ENCODE measurements at places on chromosomes 11 and 22. TPM values are rescaled to one million over a fixed set of nuclear protein-coding genes. Genes with fewer than 3 reads are reported as not detected.

DNA sequence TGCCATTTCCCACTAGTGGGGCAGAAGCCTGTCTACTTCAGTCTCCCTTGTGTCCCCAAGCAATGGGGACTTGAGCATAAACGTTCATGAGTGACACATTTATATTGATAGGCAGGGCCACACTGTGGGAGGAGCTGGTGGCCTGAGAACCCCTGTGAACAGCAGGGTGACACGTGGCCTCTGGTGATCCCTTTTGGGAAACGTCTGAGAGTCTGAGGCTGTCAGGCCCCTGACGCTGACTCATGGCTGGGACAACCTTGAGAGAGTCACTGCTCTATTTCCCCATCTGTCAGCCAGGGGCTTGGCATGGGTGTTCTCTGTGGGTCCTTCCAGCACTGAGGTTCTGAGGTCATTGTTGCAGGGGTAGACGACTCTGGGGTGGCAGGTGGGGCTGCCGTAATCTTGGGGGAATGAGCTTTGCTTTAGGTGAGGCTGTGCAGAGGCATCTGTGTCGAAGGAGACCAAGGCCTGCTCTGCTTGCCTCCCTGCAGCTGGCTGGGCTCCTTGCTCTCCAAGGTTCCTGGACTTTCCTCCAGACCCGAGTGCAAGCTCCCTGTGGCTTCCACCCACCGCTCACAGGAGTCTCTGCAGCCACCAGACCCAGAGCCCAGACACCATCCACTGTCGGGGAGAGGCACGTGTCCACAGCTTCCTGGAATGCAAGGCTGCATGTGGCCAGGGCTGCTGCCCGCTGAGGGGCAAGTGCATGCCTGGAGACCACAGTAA is 54.7 kb downstream of the SMIM38 start:
- no peak for DNase-seq

- DNase-seq = no peak
These were observed 89.9 kb upstream of the LDLRAD3 start for GRCh38 chr11:35853971-35854370.

DNA sequence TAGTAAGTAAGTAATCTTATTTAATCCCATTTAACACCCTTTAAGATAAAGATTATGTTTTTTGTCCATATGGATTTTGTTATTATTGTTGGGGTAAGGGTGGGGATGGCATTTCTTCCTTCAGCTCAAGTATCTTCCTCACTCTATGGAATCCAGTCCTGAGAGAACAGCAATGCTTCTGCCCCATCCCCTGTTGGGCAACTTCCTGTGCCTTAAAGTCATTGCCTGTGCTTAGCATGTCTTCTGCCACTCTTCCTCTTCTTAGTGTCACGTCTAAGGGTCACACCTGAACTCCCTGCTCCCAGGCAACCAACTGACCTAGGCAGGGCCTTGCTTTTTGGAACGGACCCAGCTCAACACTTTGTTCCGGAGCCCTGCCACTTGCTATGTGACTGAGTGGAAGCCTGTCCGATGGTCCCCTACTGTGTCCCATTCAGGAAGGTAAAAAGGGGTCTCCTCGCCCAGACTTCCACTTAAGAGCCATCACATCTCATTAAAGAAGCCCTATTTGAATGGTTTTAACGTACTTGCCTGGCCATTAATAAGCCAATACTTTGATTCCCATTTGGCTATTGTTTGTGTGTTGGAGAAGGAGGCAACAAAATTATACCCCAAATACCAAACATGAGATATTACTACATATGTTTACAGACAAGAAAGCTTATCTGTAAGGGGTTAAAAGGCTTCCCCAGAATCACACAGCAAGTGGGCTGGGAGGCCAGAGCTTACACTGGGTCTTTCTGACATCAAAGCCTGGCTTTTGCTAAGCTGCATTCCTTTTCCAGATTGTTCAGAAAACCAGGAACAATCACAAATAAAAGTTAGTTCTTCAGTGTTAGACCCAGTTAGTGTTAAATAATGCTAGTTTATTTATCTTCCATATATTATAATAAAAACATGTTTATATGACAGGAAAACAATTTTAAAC is 59.2 kb downstream of the RAB38 start:
- DNase-seq = no peak

The MMP3 gene
- not detected for total RNA-seq

The PANX2 gene
- not detected for total RNA-seq

DNA sequence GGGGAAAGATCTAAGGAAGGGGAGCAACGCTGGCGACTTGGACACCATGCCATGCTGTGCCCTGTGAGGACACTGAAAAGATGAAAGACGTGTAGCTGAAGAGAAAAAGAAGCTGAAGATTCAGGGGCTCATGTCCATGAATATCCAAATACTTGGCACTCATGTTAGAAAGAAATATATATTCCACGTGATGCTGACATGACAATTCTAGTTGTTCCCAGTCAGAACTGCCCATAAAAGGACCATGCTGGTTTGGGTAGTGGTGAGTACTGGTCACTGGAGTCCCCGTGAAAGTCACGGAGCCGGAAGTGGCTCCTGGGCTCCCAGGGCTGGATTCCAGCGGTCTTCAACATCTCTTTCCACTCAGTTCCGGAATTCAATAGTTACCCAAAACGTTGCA is 9.9 kb downstream of the MS4A15 start:
- DNase-seq = no peak

- no peak for DNase-seq
These were observed 34.6 kb downstream of the RASD2 start for GRCh38 chr22:35575116-35575748.

The IGLL5 gene
- not detected for total RNA-seq

DNA sequence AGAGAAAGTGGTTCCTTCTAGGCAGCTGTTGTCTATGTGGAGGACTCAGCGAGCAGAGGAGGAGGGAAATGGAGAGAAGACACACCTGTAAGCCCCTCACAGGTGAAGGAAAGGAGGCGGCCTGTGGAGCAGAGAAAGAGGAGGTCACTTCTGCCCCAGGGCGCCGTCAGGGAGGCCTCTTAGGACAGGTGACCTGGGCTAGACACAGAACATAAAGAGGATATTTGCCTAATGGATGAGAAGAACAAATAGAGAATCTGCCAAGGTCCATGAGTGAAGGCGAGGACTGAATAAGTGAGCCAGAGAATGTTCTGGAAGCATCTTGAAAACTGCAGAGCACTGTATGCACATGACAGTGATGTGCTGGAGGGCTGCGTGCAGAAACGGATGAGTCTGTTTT is 2.2 kb upstream of the SCUBE1 start:
- no peak for DNase-seq

DNA sequence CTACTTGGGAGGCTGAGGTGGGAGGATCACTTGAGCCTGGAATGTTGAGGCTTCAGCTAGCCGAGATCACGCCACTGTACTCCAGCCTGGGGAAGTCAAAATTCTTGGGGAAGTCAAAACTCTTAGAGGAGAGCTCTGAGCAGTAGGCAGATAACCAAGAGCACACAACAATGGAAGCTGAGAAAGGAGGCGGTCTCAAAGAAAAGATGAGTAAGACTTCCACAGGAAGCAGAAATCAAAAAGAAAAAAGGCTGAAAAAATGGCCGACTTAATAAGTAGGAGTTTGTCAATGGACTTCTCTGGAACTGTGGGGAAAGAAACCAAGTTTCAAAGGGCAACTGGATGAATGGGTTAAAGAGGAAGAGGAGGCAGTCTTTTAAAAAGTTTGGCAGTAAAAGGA is 32.1 kb downstream of the RAB30 start:
- DNase-seq = no peak

DNA sequence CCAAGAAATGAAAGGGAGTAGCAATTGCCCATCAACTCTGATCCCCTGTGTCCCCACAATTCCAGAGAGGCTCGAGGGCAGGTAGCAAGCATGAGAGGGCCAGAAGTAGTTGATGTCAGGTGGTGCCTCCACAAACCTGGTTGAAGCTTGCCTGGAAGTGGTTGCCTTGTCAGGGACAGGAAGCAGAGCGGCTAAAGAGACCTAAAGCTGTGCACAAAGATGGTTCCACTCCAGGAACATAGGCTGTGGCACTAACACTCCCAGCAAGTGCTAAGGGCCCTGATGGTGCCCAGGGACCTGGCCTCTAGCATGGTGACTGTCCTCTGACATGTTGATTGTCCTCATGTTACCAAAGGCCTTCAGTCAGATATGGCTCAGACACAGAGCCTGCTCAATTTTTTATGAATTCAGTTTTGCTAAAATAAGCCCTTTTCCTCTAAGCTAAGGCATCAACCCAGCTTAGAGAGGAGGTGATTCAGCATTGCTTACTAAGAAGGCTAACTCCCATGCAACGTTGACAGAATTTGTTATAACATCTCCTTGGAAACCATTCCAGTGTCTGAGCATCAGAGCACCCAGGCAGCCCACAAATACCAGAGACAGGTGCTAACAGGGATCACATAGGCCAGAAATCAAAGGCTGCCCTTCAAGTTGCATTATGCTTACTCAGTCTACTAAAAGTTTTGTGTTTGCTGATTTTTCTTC is 196.3 kb upstream of the ARHGAP20 start:
- peak; percentile 99 for DNase-seq

- no peak for DNase-seq
These were observed 376.5 kb downstream of the BUD13 start for GRCh38 chr11:116396331-116396730.

The PRDX5 gene
- 209 TPM for total RNA-seq

DNA sequence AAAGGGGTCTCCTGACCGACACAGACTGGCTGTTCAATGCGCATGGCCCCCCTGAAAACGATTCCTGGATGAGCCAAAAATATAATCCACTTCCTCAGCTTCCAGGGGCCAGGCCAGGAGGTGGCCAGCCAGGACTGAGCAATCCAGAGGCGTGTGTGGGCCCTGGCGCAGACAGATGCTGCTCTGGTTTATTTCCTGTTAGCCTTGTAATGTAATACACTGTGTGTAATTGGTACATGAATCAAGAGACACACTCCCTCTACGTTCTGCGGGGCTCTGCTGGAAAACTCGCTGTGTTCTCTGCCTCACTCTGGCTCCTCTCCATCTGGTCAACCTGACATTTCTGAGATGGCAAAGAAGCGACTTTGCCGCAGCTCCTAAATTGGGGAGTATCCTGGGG is 26.3 kb upstream of the ISX start:
- no peak for DNase-seq

GRCh38 chr11:32255841-32256240 is 165.0 kb downstream of the RCN1 start:
- DNase-seq = no peak

GRCh38 chr11:111878385-111878848 is 548 bp downstream of the FDXACB1 start:
- peak; percentile 31 for DNase-seq

GRCh38 chr11:34755671-34756070 is 134.8 kb downstream of the EHF start:
- no peak for DNase-seq

The PHOX2A gene
- total RNA-seq = not detected

DNA sequence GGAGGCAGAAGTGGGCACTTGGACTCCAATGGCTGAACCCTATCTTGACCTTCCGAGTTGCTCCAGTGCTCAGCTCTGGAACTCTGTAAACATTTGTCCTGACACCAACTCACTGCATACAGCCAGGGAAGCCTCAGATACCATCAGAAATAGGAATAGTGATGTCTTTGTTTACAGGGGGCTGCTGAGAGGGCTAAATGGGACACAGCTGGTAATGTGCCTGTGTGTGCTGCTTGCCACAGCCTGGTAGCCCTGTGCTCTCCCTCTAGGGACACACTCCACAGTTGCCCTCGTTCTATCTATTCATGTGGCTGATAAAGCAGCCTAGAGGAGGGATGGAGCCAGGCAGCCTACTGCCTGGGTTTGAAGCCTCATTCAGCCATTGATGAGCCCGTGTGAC is 559.8 kb downstream of the MIAT start:
- DNase-seq = no peak

GRCh38 chr11:134841411-134841810 is 429.4 kb upstream of the B3GAT1 start:
- DNase-seq = no peak

- no peak for DNase-seq
These were observed 62.2 kb downstream of the MYEOV start for GRCh38 chr11:69355959-69356702.

- DNase-seq = no peak
These were observed 15.5 kb upstream of the MS4A12 start for GRCh38 chr11:60477035-60477445.

The AKIP1 gene
- 56.3 TPM for total RNA-seq

- DNase-seq = no peak
These were observed 15.3 kb downstream of the RTN4RL2 start for GRCh38 chr11:57475671-57476046.

DNA sequence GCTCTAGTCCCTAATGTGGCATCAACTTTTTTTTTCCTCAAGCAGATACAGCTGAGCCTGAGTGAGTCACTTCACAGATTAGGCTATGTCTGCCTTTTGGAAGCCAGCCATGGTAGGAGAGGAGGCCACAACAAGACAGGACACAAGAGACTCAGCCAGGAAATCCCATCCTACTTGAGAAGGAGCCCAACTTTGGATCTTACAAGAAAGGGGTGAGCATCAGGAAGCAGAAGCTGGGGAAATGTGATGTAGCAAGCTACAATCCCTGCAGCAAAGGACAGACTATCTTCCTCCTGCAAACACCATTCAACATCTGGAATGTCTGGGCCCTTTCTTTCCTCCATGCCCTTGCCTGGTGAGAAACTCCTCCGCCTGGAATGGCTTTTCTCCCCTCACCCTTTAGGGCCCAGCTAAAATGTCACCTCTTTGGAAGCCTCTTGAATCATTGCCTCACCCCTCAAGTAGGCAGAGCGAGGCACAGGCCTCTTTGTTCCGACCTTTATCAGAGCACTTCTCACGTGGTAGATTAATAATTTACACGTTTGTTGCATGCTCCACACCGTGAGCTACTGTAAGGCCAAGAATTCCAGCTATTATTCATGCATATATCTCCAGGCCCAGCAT is 156.4 kb upstream of the PITPNB start:
- peak; percentile 83 for DNase-seq

- peak; percentile 77 for DNase-seq
These were observed 179.7 kb upstream of the MTNR1B start for GRCh38 chr11:92789761-92790160.

DNA sequence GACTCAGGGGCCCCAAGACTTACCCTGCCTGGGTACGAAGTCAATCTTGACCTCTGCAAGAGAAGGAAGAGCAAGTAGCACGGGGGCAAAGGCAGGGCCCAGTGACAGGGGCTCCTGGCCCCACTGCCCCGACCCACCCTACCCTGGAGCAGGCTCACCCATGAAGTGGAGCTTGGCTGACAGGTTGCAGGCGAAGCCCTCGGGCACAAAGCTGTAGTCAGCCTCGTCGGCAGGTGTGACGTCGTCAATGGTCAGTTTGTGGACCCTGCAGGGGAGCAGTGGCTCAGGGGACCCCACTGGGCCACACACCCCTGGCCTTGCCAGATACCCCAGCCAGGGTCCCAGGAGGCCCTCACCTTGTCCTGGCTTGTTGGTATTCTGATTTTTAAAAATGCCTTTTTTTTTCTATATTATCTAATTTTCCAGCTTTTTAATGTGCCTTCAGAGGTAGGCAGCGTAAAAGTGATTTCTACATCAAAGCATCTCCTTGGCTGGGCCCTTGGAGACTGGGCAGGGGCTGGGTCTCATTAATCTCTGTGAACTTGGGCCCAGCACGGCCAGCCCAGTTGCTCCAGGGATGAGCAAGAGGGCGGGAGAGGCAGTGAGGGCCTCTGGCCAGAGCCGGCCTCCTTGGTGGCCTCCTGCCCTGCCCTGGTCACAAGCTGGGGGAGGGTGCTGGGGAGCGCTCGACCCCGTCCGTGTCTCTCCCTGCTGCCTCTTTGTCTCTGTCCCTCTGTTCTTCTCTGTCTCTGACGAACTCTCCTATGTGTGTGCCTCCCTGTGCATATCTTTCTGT is 11.3 kb downstream of the MYBPC3 start:
- no peak for DNase-seq

The PRDM10 gene
- 3.6 TPM for total RNA-seq

The MYBPC3 gene
- not detected for total RNA-seq

- peak; percentile 53 for DNase-seq
These were observed 37.2 kb downstream of the LIMK2 start for GRCh38 chr22:31248965-31249958.

Measured in renal cortical epithelial cell (primary cell).